Osteoblast (primary cell): ENCODE measurements at places on chromosomes 4 and X. TPM values are rescaled to one million over a fixed set of nuclear protein-coding genes. Genes with fewer than 3 reads are reported as not detected.

Gene HSFX4
- total RNA-seq, result not detected in 2 replicates

Gene FANCB
- 3.6 and 3.8 TPM in 2 replicates for total RNA-seq

Gene PASD1
- total RNA-seq, result not detected in 2 replicates

Gene TCP11X2
- total RNA-seq, result not detected in 2 replicates

Gene DDX60
- total RNA-seq, result 14.4 and 19.5 TPM in 2 replicates

Gene MAGEB2
- not detected in 2 replicates for total RNA-seq

Gene SRD5A3
- total RNA-seq, result 10.6 and 13.0 TPM in 2 replicates

Gene SPANXB1
- not detected in 2 replicates for total RNA-seq

Gene TSPAN6
- total RNA-seq, result 37.3 and 38.0 TPM in 2 replicates

Gene NXF2B
- not detected in 2 replicates for total RNA-seq

Gene TGIF2LX
- total RNA-seq, result not detected in 2 replicates
